ENCODE measurements at places on chromosomes 7 and 10.

GRCh38 chr7:17298840-17299482, 509 bp downstream of the AHR start:
- no peak for DNase-seq

- DNase-seq: peak; percentile 34
These were observed 158.2 kb downstream of the WNT2 start for GRCh38 chr7:117164620-117165019.

GRCh38 chr10:49047128-49047639, 68.1 kb downstream of the VSTM4 start:
- no peak for DNase-seq

GRCh38 chr10:99661377-99661763, 2.1 kb downstream of the ENTPD7 start:
- peak; percentile 86 for DNase-seq

GRCh38 chr7:106023369-106024322, 60.6 kb downstream of the CDHR3 start:
- DNase-seq: no peak

GRCh38 chr10:114405011-114405350, 679 bp upstream of the AFAP1L2 start:
- no peak for DNase-seq

DNA sequence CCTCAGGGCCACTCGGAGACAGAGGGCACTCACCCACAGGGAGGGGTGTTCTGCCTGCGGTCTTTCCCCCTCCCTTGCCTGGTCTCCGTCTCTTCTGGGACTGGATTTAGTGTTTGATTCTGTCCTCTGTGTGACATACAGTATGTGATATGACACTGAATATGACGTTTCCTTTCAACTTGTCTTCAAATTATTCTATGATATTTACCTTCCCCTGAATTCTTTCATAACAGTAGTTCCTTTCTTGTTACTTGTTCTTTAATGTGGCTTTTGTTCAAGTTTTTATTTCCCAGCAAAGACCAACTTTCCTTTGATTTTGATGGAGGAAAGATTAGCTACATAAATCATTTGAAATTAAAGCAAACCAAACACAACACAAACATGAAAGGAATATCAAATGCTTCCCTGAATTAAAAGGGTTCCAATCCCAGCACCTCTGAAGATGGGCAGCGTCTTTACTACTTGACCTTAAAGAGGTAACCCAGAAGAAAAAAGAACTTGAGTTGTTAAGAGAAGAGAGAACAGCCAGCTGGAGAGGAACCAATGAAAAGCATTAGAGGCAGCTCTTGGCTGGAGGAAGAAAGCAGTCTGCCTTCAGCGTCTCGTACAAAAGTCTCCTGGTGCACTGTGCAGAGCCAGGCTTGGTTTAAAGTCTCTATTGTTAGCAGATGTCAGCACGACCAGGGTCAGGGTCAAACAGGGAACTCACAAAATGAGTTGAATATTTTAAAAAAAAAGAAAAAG, 18.3 kb upstream of the RHEB start:
- no peak for DNase-seq

DNA sequence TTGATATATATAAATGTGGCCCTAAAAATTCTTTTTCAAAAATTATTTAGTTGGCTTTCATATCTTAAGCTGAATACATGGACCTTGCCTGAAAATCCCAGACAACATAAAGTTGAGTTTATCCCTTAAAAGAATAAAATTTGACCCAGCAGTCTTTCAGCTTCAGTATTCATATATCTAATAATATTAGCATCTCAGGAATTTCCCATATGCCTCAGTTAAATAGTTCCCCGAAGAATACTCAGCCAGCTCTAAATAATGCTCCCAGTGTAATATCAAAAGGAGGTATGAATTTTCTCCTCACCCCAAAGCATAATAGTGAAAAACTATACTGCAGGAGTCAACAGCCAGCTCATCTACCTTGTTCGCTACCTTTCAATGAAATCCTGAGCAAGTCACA, 145.9 kb downstream of the CTNNA3 start:
- DNase-seq: no peak

DNA sequence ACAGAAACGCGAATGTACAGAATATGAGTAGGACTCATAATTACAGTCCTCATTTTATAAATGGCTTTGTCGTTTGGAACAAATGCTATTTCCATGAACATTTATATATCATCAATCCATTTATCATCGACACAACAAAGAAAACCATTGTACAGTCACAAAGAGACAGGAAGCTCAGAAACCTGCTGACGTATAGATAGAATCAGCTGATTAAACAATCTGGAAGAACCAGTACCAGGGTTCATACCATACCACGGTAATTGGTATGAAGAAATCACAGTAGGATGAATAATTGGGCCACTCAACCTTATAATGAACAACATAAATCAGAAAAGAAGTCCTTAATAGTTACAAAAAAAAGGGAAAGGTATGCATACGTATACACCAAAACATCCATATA, 295.0 kb downstream of the PARD3 start:
- DNase-seq: peak; percentile 88

DNA sequence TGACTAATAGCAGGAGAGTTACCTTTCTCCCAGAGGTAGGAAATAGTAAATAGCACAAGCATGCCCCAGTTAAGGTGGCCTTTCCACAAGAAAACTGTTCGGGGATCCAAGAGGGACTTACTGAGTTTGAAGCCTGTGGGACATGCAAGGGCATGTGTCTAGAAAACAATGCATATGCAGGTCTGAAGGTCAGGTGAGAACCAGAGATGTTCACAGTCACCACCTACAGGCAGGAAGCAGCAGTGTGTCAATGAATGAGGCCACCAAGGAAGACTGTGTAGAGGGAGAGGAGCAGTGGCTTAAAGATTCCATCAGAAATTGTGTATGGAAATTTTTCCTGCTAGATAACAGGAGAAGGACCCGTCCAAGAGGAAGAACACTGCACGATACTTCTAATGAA, 66.0 kb downstream of the CALD1 start:
- DNase-seq: peak; percentile 31

DNA sequence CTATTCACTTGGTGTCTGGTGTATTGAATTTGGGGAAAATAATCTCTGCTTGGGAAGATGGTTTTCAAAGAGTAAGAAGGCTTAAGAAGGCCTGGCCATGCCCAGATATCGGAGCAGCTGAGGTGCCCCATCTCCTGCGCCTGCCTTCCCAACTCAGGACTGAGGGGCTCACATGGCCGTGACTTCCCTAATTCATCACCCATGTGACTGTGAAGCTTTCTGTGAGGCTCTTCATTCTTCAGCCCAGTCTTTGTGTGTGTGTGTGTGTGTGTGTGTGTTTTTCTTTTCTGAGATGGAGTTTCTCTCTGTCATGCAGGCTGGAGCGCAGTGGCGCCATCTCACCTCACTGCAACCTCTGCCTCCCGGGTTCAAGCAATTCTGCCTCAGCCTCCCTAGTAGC, 53.2 kb downstream of the PROSER2 start:
- DNase-seq: no peak

GRCh38 chr7:45685619-45686240, 111.6 kb downstream of the ADCY1 start:
- DNase-seq: no peak

GRCh38 chr7:16695621-16696237, 49.7 kb downstream of the BZW2 start:
- peak; percentile 10 for DNase-seq

GRCh38 chr7:43648473-43649406, 65.8 kb downstream of the STK17A start:
- DNase-seq: peak; percentile 52

DNA sequence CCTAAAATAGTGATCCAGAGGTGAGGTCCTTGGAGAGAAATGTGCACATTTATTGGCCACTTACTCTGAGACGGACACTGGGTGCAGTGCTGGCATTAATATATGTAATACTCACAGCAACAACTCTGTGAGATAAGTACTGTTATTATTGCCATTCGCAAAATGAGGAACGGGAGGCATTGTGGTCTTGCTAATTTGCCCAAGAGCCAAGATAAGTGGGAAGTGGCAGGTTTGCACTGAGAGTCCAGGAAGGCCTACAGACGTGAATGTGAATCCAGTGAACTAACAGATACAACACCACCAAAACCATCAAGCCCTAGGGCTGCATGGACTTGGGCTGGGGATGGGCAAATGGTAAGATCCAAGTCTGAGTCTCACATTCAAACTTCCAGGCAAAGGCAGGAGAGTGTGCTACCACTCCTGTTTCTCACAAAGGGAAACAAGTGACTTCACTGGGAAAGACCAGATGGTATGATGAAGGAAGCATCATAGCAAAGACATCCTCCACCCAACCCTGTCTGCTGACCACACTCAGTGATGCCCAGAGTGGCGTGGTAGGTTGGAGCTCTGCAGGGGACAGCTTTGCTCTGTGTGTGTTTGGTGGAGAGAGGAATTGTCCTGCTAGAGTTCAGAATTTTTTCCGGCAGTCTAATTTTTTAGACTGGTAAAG, 19.2 kb downstream of the TMEM273 start:
- DNase-seq: no peak

DNA sequence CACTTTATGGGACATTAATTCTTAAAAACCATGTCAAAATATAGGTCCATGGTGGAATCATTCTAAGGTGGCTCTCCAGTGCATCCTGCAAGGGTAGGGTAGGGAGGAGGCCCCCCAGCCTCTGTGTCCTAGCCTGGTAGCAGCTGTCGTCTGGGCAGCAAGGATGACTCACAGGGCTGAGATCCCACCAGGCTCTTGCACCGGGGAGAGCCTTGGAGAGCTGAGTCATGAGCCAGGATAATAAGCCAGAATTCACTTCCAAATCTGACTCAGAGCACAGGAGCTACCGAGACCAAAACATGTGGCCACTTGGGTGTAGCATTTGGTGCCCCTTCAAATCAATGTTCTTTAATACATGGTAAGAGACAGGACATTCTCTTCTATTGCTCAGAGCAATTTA, 298.5 kb downstream of the NEBL start:
- DNase-seq: peak; percentile 37

DNA sequence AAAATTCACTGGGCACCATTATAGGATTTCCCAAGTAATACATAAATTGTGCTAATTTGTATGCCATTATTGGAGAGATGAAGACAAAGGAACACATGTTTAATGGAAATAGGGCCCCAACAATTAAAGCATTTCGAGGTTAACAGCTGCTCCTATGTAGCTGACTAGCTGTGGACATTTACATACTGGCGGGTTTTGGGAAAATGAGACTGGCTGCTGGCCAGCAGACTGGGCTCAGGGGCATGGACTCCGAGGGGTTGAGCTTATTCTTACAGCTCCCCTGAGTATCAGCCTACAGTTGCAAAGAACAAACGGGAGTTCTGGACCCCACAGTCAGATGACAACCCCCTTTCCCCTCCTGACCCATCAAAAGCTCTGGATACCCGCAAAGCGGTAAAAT, 91.9 kb upstream of the MYO3A start:
- no peak for DNase-seq

DNA sequence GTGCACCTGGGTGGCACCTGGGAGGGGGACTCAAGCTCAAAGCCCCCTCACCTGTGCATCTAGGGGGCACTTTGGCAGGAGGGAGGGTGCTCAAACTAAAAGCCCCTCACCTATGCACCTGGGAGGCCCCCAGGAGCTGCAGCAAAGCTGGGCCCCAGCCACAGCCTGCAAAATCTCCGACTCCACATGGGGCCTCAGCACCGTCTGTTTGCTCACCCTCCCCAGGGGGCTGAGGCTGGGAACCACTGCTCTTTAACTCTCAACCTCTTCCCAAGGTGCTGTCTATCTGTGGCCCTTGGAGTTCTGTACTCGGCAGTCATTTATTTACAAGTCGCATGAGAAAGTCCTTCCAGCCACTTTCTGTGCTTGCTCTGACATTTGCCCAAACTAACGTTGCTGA, 458.4 kb downstream of the DNAJB6 start:
- no peak for DNase-seq

DNA sequence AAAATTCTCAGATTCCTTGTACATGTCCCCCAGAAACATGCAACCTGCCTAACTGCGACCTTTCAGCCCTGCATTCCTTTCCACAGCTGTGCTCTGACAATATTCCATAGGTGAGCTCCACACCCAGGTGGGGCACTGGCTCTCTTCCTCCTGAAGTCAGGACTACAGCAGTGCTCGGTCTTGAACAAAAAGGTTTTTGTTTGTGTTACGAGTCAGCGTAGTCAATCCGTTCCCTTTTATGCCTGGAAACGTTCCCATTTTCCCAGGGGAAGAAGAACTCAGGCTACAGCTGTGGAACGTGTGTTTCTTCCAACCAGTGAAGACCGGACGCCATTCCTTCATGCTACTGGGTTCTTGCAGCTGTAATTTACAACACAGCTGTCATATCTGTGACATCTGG, 52.4 kb upstream of the PFKP start:
- DNase-seq: no peak

- DNase-seq: no peak
These were observed 173.6 kb upstream of the TEX47 start for GRCh38 chr7:88969167-88969566.

DNA sequence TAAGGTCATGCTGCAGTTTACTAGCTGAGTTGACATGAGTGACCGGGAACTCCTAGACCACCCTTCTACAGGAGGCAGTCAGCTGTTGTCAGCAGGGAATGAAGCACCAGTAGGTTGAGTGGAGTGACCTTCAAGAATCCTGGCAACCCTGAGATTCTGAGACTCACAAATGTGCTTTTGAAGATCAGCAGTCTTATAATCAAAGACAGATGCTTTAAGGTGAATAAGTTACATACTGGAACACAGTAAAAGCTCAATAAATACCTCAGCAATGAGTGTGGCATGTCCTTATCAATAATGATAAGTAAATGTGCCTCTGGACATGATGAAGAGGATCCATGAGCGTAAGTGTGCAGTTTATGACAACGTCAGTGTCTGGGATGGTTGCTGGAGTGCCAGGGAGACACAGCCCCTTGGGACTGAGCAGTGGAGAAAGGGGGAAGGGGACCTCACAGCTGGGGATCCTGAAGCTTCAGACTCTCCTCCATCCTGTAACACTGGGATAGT, 11.9 kb upstream of the OR6V1 start:
- no peak for DNase-seq

DNA sequence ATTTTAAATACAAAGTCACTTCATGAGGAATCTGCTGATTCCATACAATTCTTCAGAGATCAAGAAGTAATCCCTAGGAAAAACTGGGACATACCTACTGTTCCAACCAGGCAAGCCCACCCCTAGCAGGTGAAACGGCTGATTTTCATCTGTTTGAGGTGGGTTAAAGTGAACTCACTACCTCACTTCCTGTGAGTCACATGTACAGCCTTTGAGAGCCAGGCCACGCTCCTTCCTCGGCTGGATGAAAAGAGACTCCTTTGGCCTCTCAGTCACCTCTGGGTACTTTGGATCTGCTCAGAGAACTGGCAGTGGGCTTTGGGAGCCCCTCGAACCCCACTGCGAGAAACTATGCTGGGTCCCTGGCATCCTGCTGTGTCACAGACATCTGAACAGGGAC, 68.2 kb downstream of the CHST15 start:
- DNase-seq: no peak

DNA sequence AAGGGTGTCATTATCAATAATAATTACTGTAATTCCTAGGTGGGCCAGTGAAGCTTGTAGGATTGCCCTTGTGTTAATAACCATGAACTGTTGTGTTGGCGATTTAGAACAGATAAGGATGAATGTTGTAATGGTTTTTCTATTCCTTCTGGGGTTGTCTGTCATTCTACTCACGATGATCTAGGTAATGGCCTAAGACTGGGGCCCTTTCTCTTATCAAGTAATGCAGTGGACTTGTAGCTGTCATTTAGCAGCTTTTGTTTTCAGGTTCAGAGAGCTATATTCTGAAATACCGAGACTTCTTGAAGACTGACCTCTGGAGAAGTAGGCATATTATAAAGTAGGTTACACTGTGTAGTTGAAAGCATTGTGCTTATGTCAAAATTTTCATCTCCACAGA, 110.2 kb downstream of the TAF3 start:
- DNase-seq: no peak

- DNase-seq: no peak
These were observed 592.2 kb downstream of the SDK1 start for GRCh38 chr7:3893151-3893788.

- DNase-seq: no peak
These were observed 11.6 kb upstream of the SNX10 start for GRCh38 chr7:26280097-26280496.
